Left lobe of liver (tissue), 2 donors: ENCODE measurements at places on chromosomes 2 and 18. TPM values are rescaled to one million over a fixed set of nuclear protein-coding genes. Genes with fewer than 3 reads are reported as not detected.

DNA sequence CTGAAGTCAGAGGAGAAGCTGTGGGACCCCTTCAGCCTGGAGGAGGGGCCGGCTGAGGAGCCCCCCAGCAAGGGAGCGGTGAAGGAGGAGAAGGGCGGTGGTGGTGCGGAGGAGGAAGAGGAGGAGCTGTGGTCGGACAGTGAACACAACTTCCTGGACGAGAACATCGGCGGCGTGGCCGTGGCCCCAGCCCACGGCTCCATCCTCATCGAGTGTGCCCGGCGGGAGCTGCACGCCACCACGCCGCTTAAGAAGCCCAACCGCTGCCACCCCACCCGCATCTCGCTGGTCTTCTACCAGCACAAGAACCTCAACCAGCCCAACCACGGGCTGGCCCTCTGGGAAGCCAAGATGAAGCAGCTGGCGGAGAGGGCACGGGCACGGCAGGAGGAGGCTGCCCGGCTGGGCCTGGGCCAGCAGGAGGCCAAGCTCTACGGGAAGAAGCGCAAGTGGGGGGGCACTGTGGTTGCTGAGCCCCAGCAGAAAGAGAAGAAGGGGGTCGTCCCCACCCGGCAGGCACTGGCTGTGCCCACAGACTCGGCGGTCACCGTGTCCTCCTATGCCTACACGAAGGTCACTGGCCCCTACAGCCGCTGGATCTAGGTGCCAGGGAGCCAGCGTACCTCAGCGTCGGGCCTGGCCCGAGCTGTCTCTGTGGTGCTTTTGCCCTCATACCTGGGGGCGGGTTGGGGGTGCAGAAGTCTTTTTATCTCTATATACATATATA is 46.0 kb downstream of the BOLA3 start:
- DNase-seq = no peak

Gene ANKRD30B
- total RNA-seq = not detected

GRCh38 chr2:24830786-24831185 is 37.6 kb downstream of the CENPO start:
- DNase-seq = no peak

DNA sequence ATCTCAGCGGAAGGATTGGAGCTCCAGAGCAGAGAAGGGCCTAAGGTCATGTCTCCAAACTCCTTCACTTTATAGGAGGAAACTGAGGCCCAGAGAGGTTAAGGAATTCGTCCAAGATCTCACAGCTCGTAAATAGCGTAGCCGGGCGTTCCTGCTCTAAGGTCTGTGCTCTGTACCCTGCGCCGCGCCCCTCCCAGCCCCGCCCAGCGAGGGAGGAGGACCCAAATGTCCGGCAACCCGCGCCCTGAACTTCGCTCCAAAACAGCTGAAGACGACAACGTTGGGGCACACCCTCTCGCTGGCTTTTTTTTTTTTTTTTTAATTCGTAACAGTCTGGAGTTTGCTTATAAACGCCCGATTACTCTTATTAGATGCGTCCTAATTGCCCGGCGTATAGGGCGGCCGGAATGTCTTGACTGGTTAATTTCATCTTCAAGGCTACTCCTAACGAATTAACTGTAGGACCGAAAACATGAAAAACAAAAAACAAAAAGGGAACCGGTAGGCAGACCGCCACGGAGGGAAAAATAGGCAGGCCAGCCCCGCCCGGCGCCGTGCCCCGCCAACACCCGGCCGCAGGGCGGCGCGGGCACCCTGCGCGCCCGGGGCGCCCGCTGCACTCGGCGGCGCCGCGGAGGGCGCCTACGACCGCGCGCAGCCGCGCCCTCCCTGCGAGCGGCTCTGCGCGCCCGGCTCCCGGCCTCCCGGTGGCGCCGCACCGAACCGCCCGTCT is 928 bp upstream of the FOSL2 start:
- DNase-seq = peak; percentile 92

Gene PROKR1
- 0.05 TPM for total RNA-seq

DNA sequence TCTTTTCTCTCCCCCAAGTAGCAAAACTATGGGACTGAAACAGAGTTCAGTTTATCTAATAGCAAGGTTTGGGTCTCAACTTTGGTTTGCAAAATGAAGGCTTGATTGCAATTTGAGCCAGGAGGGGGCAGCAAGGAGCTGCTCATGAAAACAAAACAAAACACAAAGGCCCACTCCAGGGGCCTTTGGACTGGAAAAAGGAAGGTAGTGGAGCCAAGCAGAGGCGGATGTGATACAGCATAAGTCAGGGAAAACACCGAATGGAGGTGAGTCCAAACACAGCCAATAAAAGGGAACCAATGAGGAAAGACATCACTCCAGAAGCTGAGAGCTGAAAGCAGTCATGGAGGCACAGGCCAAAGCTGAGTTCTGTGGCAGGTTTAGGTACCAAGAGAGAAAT is 799.7 kb upstream of the ACVR2A start:
- DNase-seq = no peak

DNA sequence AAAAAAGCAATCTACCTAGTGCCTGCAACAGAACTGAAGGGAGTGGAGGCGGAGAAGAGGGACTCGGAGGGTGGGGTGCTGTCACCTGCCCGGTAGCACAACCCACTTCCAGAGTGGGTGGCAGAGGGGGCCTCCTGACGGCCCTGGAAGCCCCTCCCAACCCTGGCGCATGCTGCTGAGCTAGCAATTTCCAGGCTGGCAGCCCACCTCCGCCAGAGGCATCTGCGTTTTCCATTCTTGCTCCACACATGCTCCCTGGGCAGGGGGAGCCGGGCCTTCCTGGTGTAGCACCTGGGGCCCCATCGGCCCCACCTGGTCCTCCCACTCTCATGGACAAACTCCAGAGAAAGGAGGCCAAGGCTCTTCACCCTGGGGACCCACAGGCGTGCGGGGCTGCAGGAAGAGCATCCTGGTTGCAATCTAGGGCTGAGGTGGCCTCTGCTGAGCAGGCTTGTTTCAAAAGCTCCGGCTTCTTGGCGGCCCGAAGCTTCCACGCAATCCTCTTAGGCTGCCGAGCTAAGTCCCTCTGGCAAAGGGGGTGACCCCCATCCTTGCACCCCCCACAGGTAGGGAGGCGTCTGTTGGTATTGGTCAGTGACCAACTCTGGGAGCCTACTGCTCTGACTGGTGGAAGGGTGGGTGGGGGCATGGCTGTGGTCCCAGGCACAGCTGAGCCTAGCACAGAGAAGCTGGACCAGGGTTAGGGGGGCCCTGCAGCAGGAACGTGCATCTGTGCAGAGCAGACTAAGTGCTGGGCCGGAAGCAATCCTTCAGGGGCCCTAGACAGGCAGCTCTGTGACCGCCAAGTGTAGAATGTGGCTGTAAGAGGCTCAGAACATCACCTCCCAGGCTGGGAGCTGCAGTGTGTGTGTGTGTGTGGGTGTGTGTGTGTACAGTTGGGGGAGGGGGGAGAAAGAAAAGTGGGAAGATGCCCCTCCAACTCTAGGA is 2.6 kb downstream of the HS6ST1 start:
- DNase-seq = peak; percentile 45

GRCh38 chr2:203777030-203777429 is 70.6 kb downstream of the CD28 start:
- DNase-seq = no peak

DNA sequence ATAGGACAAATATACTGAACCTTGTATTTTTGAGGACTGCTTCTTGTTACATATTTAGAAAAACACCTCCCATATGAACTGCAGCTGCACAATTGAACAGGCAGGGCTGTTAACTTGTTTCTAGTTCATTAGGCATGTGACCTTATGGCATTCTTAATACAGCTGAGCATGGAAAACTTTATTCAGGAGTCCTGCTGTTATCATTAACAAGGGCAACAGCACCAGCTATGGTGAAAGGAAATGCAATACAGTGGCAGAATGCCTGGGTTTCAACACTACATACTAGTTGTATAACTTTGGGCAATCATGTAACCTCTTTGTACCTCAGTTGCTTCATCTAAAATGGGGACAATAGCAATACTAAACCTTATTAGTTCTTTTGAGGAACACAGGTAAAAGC is 71.8 kb downstream of the GDF7 start:
- peak; percentile 72 for DNase-seq

DNA sequence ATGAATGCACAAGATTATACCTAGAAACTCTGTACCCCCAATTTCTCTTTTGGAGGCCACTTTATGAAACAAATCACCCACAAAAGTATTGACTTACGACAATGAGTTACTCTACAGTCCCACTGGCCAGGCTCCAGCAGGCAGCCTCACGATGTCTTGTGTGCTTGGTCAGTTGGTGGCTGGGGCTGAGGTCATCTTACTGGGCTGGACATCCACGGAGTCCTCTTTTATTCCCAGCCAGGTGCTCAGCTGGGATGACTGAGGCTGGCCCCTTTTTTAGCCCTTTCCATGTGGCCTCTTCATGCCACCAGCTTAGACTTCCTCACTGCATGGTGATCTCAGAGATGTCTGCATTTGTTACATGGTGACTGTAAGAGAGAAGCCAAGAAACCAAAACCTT is 8.9 kb upstream of the ID2 start:
- peak; percentile 32 for DNase-seq

- DNase-seq = no peak
Measured at GRCh38 chr2:46146866-46147502, 150.2 kb upstream of the EPAS1 start.

Gene DES
- 1.8 TPM for total RNA-seq

DNA sequence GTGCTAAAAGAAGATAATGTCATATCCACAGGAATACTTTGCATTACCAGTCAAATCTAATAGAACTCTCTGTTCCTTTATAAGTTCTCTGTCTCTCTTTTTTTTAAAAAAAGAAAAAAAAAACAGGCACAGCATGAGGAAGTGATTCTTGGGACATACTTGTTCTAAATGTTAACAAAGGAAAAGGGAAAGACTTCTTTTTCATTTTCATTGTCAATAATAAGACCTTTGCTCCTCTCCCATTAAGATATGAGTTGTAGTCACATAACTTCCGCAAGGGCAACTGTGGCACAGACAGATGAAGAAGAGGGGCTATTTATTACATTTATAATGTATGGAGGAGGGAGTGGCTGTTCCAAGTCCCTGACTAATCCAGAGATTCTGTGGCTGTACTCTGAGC is 4.7 kb downstream of the CD302 start:
- DNase-seq = no peak

DNA sequence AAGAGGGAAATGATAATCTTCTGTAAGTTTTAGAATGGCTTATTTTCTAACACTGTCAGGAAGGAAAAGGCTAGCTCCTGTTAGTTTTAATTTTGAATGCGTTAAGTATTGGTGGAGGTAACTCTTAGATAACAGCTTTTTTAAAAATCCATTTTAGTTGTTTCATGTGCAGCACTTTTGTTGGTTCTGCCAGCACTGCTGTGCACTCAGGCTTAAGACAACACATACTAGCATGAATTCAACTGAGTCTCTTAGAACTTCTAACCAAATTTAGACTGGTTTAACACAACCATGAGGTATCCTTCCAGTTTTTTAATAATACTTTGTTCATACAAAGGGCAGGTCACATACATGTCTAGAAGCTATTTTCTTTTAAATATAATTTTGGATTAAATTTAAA is 42.4 kb downstream of the ACVR1 start:
- no peak for DNase-seq

Gene RESP18
- not detected for total RNA-seq

Gene KDM3A
- 12.9 TPM for total RNA-seq

Gene IL37
- total RNA-seq = not detected

- DNase-seq = no peak
Measured at GRCh38 chr2:201820383-201821007, 14.2 kb downstream of the CDK15 start.

DNA sequence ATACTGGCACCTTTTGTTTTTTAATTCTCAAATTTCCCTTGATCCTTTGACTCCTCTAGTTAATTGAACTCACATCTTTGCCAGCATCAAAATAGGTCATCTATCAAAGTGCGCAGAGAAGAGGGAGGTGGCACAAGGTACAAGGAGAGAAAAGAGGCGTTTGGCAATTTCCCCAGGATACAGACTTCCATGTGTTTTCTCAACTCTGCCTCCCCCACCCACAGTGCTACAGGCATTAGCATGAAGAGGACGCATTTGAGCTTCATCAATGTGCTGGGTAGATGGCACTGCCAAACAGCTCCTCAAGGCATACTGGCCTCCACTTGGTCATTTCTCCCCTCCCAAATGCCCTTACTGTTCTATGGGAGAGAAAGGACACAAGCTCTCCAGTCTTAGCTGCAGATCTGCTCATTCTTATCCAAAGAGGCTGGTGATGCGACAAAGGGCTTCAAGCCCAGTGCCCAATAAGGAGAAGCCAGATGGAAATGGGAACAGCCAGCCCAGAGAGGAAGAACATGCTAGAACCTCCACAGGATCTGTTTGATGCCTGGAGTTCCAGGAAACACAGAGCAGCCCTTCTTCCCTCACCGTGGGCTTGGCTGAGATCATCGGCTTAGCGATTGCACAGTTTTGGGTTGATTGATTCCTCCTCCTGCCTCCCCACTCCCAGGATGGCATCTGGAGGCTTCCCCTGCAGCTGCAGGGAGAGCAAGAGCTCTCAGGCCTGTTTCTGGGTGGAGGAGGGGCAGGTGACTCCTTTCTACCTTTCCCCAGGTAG is 144.7 kb upstream of the SMAD2 start:
- DNase-seq = no peak

Gene LBH
- 7.6 TPM for total RNA-seq

DNA sequence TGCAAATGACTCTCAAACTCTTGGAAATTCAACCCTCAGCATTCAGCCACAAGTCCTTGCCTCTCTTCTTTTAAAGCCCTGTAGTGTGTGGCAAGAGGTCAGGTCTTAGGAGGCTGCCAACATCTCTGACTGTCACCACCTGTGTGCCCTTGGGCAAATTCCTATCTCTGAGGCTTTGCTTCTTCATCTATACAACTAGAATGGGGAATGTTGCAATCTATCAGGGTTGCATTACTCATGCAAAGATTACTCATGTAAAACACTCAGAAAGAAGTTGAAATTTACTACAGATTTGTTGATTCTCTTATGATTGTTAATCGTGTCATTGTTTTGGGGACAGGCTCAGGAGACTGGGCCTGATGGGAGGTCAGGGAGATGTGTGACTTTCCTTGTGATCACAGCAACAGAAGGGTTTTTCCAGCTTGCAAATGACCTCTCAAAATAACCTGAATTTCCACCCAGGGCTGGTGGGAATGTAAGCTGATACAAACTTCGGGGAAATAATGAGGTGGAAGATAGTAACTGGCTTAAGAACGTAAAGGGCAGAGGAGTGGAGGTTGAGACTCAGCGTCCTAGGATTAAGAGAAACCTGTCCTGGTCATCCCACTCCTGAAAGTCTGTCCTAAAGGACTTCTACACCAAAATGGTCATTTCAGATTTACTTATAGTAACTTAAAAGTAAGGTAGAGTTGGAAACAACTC is 32.1 kb upstream of the SIGLEC15 start:
- DNase-seq = no peak

GRCh38 chr18:24662412-24662821 is 202.0 kb downstream of the HRH4 start:
- no peak for DNase-seq

- no peak for DNase-seq
Measured at GRCh38 chr2:216793386-216793785, 66.5 kb downstream of the TNP1 start.
